ENCODE measurements at places on chromosomes 7 and 10. TPM values are rescaled to one million over a fixed set of nuclear protein-coding genes. Genes with fewer than 3 reads are reported as not detected.

- H3K36me3 ChIP-seq = peaks cover 2% of the 10 kb centered on the region
- no peaks in the 10 kb centered on the region for H3K27me3 ChIP-seq
- H3K4me3 ChIP-seq = no peak overlapping the region
- H3K4me1 ChIP-seq = peaks cover under 1% of the 10 kb centered on the region
- no peak overlapping the region for H3K27ac ChIP-seq
Observed at GRCh38 chr7:131021902-131022301, 287.9 kb upstream of the KLF14 start.

DNA sequence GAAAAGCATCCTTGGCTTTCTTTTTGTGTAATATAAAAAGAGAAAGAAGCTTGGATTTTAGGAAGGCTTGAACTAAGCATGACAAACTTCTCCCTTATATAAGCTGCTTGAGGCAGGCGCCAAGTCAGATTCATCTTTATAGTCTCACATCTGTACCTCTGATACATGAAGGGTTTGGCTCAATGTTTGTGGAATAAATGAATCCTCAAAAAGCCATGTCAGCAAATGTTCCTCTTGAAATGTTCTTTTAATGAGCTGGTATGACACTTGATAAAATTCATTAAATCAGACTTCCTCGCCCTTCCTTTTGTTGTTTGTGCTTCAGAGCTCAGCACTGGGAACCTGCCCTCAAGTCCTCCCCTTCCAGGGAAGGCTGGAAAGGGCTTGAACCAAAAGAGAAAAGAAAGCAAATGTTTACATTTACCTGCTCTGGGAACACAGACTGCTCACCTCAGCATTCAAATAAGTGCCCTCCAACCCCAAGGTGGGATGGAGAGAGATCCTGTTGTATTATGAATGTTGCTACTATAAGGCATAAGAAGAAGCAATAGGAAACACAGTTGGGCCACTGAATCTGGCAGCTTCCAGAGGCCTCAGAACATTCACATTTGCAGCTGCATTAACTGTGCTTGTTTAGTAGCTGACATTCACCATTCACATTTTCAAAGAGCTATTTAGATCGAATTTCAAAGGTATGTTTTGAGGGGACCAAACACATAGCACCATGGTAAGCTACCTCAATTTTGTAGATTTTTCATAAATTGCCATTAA is 212.6 kb downstream of the CACNA2D1 start:
- no peaks in the 10 kb centered on the region for H3K36me3 ChIP-seq
- no peak overlapping the region for H3K4me3 ChIP-seq
- no peak overlapping the region for H3K27ac ChIP-seq
- H3K27me3 ChIP-seq = no peaks in the 10 kb centered on the region

- H3K4me1 ChIP-seq = no peaks in the 10 kb centered on the region
- DNase-seq = no peak
- no peaks in the 10 kb centered on the region for H3K36me3 ChIP-seq
- H3K27me3 ChIP-seq = no peaks in the 10 kb centered on the region
Observed at GRCh38 chr7:138158739-138159528, 82.7 kb downstream of the AKR1D1 start.

GRCh38 chr7:7563813-7564212 is 2.9 kb upstream of the MIOS start:
- no peak overlapping the region for H3K4me3 ChIP-seq
- peaks cover 2% of the 10 kb centered on the region for H3K4me1 ChIP-seq
- H3K36me3 ChIP-seq = no peaks in the 10 kb centered on the region
- H3K27me3 ChIP-seq = no peaks in the 10 kb centered on the region

The DYDC2 gene
- not detected for polyA plus RNA-seq

GRCh38 chr7:155057076-155057475 is 13.0 kb upstream of the HTR5A start:
- no peaks in the 10 kb centered on the region for H3K4me1 ChIP-seq
- no peaks in the 10 kb centered on the region for H3K27me3 ChIP-seq
- no peak overlapping the region for H3K4me3 ChIP-seq
- H3K36me3 ChIP-seq = no peaks in the 10 kb centered on the region
- DNase-seq = no peak
- H3K27ac ChIP-seq = no peak overlapping the region
